ENCODE measurements at places on chromosomes 3 and 15.

GRCh38 chr3:185152410-185153170 is at the start of gene C3orf70:
TSS of gene C3orf70 (minus strand) at chr3:185153060. CDS start at chr3:185152823, 237 bp downstream.
- peak; percentile 13 for DNase-seq

DNA sequence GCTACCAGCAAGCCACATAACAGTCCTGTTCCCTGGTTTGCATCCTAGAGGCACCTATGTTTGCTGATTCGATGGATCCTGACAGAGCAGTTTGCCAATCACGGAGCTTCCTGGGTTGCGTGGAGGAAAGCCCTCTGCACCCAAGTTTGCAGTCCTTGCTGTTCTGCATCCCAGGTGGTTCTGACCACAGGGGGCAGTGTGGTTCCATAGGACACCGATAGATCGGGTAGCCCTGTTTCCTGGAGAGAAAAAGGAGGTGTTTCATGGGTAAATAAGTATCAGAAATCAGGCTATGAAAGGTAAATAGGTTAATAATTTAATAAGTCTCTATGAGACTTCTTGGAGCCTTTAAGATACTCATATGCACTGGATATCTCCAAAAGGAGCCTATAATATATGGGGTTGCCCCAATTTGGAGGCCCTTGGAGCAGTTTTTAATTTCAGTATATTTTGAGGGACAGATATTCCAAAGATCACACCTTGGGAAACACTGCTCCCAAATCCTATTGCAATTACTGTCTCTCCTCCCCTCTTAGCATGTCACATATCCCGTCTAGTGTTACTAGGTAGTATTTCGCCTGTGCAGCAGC is 194.6 kb upstream of the TPM1 start:
- DNase-seq: peak; percentile 58

GRCh38 chr15:85750319-85751290 is 44.1 kb downstream of the KLHL25 start:
- no peak for DNase-seq

DNA sequence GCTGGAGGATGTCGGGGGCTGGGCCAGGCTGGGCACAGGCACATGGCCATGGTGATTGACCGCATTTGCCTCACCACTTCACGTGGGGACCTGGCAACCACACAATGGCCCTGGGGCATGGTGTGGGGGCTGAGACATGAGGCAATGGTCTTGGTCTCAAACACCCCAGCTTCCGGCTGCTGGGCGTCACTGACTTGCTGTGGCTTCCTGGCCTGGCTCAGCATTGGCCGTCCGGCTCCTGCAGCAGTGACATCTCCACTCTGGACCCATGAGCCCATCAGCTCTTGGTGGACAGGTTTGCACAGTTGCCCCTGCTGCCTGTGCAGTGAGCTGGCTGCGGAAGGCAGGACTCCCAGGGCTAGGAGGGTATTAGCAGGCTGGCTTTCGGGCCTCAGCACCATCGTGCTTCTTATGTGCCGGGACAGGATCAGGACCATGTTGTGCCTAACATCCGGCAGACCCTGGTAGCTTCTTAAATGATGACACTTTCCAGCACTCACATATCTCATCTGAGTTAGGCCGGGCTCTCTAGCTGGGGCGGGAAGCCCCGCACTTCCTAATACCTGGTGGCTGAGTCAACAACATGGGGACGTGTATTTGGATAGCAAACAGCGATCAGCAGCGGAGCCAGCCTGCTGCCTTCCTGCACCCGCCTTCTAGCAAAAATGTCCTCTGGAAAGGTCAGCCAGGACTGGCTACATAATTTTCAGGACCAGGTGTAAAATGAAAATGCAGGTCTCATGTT is 34.1 kb downstream of the ZNF710 start:
- no peak for DNase-seq

DNA sequence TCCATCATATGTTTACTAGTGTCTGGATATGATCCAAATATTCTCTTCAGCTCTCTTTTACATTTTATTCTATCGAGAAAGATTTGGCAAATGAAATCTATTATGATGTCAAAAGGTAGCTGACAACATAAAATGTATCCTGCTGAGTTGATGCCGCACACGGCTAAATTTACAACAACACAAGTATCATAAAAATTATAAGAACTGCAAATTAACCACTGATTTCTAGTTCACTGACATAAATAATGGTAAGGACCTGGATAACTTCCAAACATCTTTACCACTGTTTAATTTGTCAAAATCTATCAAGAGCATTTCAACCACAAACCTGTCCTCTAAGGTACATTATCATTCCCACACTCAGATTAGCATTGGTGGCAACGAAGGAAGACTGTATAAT is 244.5 kb downstream of the FOXP1 start:
- no peak for DNase-seq

- no peak for DNase-seq
These were observed 101.7 kb upstream of the MANF start for GRCh38 chr3:51283421-51283820.

- DNase-seq: peak; percentile 20
These were observed 593 bp downstream of the CIAO2A start for GRCh38 chr15:64092864-64093626.

GRCh38 chr3:1469248-1469647 is 376.4 kb downstream of the CNTN6 start:
- no peak for DNase-seq

GRCh38 chr3:151835751-151836525 is 22.0 kb downstream of the AADAC start:
- DNase-seq: no peak

- no peak for DNase-seq
These were observed 3.1 kb upstream of the WDR49 start for GRCh38 chr3:167656821-167657220.

GRCh38 chr3:186589856-186590579 is 19.5 kb downstream of the DNAJB11 start:
- DNase-seq: no peak

DNA sequence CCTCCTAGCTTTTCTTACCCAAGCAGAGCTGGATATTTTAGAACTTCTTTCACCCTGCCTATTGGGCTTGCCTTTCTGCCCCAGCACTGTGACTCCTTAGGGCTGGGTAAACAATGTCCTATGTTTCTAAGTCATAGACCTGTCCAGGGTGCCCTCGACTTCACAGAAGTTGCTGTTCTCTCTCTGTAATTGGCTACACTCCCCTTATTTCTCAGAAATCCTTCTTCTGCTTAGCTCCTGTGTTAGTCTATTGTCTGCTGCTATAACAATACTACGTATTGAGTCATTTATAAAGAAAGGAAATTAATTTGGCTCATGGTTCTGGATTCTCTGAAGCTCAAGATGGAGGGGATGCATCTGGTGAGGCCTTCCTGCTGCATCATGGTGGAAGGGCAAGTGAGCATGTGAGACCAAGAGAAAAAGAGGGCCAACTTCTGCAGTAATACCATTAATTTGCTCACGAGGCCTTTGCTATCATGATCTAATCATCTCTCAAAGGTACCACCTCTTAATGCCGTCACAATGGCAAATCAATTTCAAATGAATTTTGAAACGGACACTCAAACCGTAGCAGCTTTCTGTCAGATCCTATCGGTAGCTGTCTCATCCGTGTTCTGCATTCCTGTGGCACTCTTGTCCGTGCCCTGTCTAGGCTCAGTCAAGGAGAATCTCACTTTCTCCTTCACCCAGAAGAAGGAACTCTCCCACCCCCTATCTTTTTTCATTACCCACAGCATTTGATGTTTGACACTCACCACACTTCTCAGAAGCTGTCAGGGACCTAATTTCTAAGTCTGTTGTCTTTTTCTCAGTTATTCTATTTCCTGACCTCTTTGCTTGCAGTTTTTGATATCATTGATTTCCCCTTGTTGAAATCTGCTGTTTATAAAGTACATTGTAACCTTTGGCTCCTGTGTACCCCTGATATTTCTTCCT is 22.3 kb upstream of the GPR171 start:
- DNase-seq: no peak

DNA sequence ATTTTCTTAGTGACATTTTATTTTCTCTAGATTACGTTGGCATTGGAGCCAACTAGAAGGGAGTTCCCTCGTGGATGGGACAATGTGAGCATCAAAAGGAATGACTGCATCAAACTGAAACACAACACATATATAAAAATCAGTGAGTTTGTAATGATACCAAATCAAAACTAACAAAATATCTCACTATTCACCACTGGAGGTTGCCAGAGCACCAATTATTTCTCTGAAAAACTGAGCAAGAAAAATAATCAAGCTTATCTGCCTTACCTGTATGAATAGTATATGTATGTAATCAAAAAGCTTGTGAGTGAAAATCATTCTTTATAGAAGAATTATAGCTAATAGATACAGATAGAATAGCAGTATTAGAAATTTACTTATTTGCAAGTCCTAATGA is 46.8 kb upstream of the OTOL1 start:
- DNase-seq: no peak

DNA sequence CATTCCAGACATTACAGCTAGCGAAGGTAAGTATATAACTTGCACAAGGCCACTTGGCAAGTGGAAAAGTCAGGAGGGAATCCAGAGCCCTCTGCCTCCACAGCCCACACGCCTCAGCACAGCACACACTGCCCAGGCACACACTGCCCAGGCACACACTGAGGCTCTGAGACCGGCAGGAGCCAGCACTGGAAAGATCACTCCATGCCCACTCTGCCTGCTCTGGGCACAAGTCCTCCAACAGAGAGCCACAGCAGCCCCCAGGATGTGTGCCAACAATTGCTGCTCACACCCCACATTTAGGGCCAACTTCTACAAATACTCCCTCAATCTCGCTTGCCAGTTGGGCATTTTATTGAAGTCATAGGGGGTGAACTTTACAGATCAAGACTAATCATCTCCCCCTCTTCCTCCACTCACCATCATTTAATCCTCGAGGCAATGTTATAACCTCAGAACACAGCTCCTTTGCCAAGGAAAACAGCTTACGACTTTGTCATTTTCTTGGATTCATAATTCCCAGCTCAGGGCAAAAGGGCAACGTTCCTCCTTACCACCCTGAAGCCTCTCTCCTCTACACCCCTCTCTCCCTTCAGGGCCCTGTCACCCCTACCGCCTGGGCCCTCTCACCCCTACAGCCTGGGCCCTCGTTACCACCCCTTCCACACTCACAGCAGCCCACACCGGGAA is 53.0 kb upstream of the TPM1 start:
- DNase-seq: no peak

GRCh38 chr3:140349938-140350337 is 327.9 kb upstream of the TRIM42 start:
- no peak for DNase-seq

DNA sequence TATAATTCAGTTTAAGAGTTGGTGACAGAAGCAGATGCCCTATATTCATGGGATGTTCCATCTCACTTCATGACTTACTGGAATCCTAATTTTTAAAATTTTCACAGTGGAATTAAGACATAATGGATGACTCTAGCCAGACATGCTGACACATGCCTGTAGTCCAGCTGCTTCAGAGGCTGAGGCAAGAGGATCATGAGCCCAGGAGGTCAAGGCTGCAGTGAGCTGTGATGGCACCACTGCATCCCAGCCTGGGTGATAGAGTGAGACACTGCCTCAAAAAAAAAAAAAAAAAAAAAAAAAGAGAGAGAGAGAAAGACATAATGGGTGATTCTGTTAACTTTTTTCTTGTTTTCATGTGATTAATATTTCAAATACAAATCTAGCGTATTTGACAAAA is 123.6 kb downstream of the KLHL25 start:
- no peak for DNase-seq

DNA sequence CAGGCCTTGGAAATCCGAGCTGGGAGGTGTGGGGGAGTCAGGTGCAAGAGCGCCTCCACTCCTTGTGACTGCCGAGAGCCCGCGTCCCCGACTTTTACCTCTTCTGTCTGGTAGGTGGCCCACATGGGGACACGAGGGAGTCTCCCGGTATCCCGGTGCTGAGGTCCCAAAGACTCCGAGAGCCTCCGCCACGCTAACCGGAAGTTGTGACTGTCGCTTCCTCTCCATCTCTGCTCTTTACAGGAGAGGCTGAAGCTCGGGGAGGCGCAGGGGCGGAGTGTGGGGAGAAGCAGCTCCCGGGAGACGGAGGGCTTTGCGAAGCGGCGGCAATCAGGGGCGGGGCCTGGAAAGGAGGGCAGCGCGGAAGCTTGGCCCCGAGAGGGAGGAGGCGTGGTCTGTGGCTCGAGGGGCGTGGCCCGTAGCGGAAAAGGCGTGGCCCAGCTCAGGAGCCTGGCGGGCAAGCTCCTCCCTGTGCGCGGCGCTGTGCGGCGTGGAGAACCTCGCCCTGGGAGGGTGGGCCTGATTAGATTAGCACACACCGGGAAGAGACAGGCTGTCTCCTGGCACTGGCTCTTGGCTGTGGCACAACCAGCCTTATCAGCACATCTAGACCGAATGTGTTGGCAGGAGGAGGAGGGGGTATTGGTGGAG is 143.9 kb downstream of the GABRB3 start:
- no peak for DNase-seq

DNA sequence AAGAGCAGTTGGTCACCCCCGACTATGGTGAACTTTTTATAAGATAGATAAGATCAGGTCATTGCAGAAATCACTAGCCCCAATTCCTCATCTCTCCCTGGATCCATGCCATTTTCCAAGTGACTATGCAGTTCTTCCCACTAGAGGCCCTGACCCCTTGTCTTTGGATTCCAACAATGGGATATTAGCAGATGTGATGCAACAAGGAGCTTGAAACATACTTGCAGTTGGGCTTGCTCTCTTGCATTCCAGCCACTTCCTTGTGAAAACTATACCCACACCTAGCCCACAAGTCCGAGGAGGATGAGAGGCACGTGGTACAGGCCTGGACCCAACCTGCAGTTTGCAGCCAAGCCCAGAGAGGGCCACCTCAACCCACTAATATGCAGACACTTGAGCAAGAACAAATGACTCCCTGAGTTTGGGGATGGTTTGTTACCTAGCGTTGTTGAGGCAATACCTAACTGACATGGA is 60.6 kb downstream of the SUCLG2 start:
- no peak for DNase-seq

GRCh38 chr3:60337421-60337820 is 913.8 kb downstream of the FHIT start:
- no peak for DNase-seq

GRCh38 chr3:145650170-145650569 is 510.8 kb downstream of the PLOD2 start:
- DNase-seq: no peak
